ENCODE measurements at places on chromosomes 16 and 17.

GRCh38 chr16:74071996-74072535 is 224.5 kb upstream of the PSMD7 start:
- no peak for DNase-seq

DNA sequence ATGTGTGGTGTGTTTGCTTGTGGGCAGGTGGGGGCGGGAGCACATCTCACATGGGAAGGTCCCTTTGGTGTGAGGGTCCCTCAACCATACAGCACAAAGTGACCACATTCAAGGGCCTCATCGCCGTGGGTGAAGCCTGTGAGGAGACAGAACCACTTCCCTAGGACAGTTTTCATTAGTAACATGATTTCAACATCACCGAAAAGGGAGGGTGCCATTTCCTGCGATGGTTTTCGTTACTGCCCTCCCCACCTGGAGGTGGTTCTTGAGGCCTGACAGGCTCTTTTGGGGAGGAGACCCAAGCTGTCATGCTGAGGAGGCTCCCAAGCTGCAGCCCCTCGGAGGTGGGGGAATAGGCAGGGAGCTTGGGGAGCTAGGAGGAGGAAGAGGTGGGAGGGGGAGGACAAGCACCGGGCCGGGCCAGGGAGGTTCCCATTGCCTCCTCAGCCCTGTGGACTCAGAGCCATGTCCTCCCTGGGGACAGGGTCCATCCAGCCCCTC is 9.5 kb downstream of the CD300LB start:
- peak; percentile 68 for DNase-seq

DNA sequence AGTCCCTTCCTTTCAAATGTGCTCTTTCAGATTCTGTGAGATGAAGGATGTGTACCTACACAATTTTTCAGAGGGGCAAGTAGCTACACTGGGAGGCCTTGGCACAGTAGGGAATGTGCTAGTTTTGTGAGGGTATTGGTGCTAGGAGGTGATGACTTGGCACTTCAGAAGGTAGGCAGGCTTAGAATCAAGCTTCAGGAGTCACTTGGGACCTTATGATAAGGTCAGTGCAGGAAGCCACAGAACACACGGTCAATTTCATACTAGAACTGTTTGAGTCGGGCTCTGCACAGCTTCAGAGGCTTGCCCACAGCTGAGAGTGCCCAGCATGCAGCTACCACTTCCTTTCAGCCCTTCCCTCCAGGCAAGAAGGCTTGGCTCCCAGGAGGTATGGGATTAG is 6.1 kb downstream of the CMTM1 start:
- DNase-seq: no peak

DNA sequence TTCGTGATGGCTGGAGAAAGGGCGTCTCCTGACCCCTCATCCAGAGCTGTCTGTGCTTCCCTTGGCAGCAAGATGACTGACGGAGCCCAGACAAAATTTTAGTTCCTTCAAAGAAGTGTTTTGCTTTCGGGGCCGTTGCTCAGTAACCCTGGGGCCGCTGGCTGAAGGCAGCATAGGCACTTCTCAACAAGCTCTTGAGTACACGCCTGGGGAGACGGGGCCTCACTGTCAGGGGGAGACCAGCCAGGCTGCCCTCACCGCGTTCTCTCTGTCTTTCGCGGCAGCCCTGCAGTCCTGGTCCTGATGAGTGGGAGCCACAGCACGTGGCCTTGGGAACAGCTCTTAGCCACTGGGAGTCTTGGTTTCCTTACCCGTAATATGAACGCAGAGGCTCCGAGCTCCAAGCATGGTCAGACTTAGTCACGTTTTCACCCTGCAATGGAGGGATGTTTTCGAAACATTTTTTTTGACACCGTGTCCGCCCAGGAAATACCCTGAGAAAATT is 86.0 kb downstream of the IRF8 start:
- DNase-seq: no peak

DNA sequence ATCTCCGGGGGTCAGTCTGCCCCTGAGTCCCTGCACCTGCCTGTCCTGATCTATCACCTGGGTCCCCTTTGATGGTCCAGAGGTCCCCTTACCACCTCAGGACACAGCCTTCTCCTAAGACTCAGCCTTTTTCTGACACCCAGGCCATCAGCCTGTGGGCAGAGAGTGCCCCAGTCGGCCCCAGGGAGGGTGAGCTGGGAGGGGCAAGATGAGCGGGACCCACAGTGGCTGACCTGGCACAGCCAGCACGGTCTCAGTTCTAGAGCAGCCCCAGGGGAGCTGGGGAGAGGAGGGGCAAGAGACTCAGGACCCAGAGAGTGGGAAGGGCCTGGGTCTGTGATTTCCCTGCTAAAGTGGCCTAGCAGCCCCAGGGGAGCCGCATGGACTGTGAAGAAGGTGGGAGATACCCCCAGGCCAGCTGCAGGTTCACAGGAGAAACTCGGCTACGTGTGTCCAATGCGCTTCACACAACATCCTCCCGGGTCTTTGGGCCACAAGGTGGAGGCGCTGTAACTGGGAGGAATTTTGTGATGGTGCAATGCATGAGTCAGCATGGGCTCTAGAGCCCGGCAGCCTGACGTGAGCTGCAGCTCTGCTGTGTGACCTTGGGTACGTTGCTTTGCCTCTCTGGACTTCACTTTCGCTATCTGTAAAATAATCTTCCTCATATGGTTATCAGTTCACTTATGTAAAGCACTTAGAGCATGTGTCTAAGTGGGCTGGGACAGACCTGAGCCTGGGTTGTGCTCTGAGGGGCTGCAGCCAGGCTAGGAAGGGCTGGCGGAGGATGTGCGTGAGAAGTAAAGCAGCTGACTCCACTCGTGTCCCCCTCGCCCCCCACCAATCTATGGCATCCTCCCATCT is 67.2 kb upstream of the LHX1 start:
- no peak for DNase-seq

DNA sequence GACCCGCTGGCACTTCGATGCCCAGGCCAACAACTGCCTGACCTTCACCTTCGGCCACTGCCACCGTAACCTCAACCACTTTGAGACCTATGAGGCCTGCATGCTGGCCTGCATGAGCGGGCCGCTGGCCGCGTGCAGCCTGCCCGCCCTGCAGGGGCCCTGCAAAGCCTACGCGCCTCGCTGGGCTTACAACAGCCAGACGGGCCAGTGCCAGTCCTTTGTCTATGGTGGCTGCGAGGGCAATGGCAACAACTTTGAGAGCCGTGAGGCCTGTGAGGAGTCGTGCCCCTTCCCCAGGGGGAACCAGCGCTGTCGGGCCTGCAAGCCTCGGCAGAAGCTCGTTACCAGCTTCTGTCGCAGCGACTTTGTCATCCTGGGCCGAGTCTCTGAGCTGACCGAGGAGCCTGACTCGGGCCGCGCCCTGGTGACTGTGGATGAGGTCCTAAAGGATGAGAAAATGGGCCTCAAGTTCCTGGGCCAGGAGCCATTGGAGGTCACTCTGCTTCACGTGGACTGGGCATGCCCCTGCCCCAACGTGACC is 5.0 kb downstream of the WFIKKN2 start:
- DNase-seq: peak; percentile 27

All from GM13976 (cell line).